Chondrocyte (in vitro differentiated cells): ENCODE measurements at places on chromosomes 1 and 21.

GRCh38 chr1:26831059-26831458 is 4.6 kb downstream of the ZDHHC18 start:
- DNase-seq, result no peak

GRCh38 chr21:32757804-32758203 is 13.8 kb downstream of the PAXBP1 start:
- no peak for DNase-seq

DNA sequence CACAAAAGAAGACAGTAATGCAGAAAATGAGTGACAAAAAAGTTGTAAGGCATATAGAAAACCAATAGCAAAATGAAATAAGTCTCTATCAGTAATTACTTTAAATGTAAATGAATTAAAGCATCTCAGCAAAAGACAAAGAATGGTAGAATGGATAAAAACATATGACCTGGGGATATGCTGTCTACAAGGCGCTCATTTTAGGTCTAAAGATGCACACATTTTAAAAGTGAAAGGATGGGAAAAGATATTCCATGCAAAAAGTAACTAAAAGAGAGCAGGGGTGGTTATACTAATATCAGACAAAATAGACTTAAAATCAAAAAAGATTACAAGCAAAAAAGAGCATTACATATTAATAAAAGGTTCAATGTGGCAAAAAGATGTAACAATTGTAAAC is 41.2 kb downstream of the SPATA6 start:
- DNase-seq, result no peak

GRCh38 chr1:84062496-84062895 is 63.6 kb upstream of the TTLL7 start:
- no peak for DNase-seq

GRCh38 chr1:85279458-85280080 is 3.1 kb upstream of the BCL10 start:
- no peak for DNase-seq

DNA sequence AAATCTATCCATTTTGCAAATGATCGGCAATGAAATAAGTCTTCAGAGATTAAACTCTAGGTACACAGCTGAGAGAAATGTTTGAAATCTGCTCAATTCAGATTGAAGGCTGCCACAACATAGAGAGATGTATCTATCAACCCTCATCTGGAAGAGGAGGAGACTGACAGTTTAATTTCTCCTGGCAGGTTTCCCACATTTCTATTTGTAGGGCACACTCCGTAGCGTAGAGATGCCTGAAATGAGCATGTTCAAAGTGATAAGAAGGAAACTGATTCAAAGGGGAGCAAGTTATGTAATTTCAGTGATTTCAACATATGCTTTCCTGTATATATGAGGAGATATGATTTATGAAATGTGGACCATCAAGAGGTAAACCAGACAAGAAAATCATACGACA is 44.1 kb downstream of the NIBAN1 start:
- no peak for DNase-seq
